ENCODE measurements at places on chromosomes 12 and 14. TPM values are rescaled to one million over a fixed set of nuclear protein-coding genes. Genes with fewer than 3 reads are reported as not detected.

Gene REM2
- not detected for total RNA-seq

Gene NEUROD4
- total RNA-seq: not detected

DNA sequence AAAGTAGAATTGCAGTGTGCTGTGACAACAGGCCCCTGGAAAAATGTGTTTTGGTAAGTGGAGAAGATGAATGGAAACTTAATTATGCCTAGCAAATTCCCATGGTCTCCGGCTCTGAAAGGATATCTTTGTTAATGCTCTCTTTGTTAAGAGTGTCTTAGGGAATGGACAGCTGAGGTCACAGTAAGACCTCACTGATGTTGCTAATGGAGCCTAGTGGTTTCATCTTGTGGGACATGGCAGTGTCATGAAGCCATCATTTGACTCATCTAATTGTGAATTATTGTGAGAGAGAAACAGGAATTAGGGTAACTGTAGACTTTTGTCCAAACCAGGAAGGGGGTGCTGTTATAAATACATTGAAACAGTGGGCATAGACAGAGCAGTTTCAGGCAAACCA lies 330.3 kb downstream of the TMTC2 start:
- DNase-seq: no peak

- DNase-seq: no peak
These were observed 7.0 kb upstream of the CEBPE start for GRCh38 chr14:23125933-23126524.

GRCh38 chr12:74999474-74999873 lies 210.2 kb downstream of the KCNC2 start:
- no peak for DNase-seq

All from glomerular endothelial cell (primary cell).